ENCODE measurements at places on chromosomes 2 and 18.

DNA sequence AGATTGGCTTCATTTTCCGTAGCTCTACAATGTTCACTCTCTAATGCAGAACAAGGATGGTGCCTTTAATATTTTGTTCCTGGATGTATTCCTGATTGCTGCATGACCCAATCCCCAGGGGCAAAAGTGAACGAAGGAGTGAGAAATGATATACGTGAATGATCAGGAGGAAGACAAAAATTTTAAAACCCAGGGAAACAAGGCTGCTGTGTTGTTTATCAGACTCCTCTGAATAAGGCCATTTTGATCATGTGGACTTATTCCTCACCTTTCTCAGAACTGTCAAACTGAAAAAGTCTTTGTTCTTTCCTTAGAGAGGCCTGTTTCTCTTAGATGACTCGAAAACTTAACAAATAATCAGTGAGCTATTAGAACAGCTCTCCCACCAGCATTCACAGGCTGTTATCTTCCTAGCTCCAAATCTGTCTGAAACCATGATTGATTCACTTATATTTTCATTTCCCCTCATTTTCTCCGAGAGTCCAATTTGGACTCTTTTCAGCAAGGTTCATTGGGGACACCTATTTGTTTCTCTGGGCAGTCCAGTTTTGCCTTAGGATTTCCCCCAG, 29.5 kb upstream of the COX7A2L start:
- no peak for DNase-seq

DNA sequence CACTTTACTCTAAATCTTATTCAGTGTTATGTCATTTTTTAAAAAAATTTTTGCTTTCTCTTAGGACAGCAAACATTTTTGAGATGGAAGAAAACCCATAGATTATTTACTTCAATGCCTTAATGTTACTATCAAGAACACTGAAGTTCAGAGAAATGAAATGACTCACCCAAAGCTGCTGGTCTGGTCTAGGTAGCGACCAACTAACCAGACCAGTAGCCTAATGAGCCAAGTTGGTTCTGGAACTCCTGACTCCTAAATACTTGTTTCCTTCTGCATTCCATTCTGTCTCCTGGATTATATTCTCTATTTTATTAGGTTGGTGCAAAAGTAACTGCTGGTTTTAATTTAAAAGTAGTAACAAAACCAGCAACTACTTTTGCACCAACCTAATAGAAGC, 35.4 kb downstream of the SLC8A1 start:
- DNase-seq: no peak

- no peak for DNase-seq
Observed at GRCh38 chr18:28074076-28074475, 102.9 kb downstream of the CDH2 start.

GRCh38 chr2:32922501-32922900, 24.3 kb upstream of the LTBP1 start:
- no peak for DNase-seq

- DNase-seq: no peak
Observed at GRCh38 chr2:20400306-20400705, 46.6 kb upstream of the RHOB start.

- no peak for DNase-seq
Observed at GRCh38 chr2:56587456-56587855, 403.7 kb downstream of the CCDC85A start.

All from SHP77 (cell line).